Pancreas (tissue), 10 donors: ENCODE measurements at places on chromosomes 2 and 18. TPM values are rescaled to one million over a fixed set of nuclear protein-coding genes. Genes with fewer than 3 reads are reported as not detected.

GRCh38 chr2:142957144-142957543, 79.7 kb downstream of the KYNU start:
- no peaks in the 10 kb centered on the region for H3K4me1 ChIP-seq
- H3K4me3 ChIP-seq, result no peak overlapping the region
- no peak for DNase-seq
- H3K27ac ChIP-seq, result no peak overlapping the region
- H3K36me3 ChIP-seq, result no peaks in the 10 kb centered on the region

- no peaks in the 10 kb centered on the region for H3K4me1 ChIP-seq
- H3K4me3 ChIP-seq, result no peak overlapping the region
- H3K27me3 ChIP-seq, result no peaks in the 10 kb centered on the region
- no peak for DNase-seq
- no peak overlapping the region for H3K27ac ChIP-seq
Observed at GRCh38 chr2:151182899-151183809, 78.5 kb downstream of the RBM43 start.

DNA sequence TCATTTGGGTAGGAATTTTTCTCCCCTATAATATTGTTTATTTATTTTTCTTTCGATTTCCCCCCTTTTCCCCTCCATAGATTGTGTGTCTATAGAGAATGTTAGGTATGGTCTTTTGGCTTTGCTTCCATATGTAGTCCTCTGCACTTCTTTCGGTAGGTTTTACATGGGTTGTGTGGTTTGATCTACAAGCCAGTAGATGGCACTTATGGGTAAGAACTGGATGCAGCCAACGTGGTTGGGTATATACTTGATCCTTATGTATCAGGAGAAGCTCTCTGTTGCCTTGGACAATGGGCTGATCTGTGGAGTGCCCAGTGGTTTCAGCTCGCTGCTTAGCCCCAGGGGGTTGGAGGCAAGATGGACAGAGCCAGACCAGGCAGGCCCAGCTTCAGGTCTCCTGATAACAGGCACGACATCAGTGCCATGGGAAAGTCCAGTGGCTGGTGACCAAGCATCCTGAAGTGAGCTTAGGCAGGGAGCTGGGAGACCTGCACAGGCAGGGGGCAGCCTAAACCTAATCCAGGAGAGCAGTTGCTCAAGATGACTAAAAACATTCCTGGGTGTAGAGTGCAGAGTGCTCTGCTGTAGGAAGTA, 488.3 kb downstream of the CCDC85A start:
- no peak overlapping the region for H3K27ac ChIP-seq
- H3K4me1 ChIP-seq, result no peaks in the 10 kb centered on the region
- H3K36me3 ChIP-seq, result no peaks in the 10 kb centered on the region
- peak; percentile 26 for DNase-seq

DNA sequence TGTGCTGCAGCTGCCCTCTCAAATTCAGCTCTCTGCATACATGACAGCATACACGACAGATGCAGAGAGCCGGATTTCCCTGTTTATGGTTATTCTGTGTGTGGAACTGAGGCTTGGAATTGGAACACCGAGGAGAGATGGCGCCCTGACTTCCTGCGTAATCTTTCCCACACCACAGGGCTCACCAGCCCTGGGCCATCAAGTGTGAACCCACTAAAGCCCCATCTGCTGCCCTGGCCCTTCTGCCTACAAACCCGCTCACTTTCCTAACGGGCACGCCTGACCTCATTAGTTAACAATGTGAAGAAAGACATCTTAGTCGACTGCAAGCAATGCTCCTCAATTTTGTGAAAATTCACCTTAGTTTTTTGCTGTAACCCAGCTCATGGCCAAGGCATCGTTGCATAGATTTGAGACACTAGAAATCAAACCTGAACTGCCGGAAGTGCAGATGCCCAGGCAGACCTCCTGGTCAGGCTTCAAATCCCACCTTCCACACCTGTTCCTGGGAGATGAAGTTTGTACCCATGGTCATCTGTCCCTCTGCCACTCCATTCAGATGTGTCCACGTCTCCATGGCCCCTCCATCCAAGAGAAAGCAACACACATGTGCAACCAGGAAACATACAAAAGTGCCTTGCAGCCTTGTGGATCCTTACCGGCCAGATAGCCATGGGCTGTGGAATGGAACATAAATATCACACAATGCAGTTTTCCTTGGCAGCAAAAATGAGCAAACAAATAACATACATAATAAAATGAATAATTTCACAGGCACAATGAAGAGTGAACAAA, 5.0 kb upstream of the CIDEA start:
- no peaks in the 10 kb centered on the region for H3K36me3 ChIP-seq
- H3K4me3 ChIP-seq, result no peak overlapping the region
- no peak for DNase-seq

DNA sequence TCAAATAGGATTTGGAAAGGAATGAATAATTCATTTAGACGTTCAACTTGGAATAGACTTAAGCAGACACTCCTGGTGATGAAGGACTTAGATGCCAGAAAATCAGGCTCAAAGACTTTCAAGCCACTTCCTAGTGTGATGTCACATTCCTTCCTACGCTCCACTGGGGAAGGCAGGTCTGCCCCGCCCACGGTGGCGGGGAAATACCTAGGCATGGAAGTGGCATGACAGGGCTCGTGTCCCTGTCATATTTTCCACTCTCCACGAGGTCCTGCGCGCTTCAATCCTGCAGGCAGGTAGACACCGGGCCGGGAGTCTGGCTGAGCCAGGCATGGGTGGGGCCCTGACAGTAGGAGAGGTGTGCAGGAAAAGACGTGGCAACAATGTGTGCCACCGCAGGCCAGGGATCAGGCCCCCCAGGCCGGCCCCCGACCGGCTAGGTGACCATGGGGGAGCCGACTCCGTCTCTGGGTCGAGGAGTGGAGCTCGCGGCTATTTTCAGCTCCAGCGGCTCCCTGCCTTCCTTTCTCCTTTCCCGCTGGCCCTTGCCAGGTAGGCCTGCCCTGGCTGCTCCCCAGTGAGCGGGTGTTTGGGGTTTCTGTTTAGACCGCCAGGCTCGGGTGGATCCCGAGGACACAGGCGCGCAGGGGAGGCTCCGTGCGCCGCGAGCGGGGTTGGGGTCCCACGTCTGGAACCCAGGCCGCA, at the start of gene IL1RL2:
TSS of gene IL1RL2 (plus strand) at position 233 of the 705 bp plus-strand sequence. CDS start 845 bp downstream, outside the sequence.
- no peaks in the 10 kb centered on the region for H3K36me3 ChIP-seq
- peak within 1 kb of the TSS; percentile 9 for H3K27ac ChIP-seq
- peak within 1 kb of the TSS; percentile 40 for H3K4me3 ChIP-seq
- no peaks in the 10 kb centered on the region for H3K27me3 ChIP-seq
- H3K4me1 ChIP-seq, result peaks cover 7% of the 10 kb centered on the region

AQP12B gene
- 217 TPM for polyA plus RNA-seq

GRCh38 chr2:25669520-25669919, 3.9 kb downstream of the DTNB start:
- no peaks in the 10 kb centered on the region for H3K27me3 ChIP-seq
- DNase-seq, result no peak
- H3K27ac ChIP-seq, result no peak overlapping the region
- no peak overlapping the region for H3K4me3 ChIP-seq
- peaks cover 10% of the 10 kb centered on the region for H3K4me1 ChIP-seq

GRCh38 chr2:35503311-35503710, 852.3 kb upstream of the CRIM1 start:
- H3K27me3 ChIP-seq, result no peaks in the 10 kb centered on the region
- no peaks in the 10 kb centered on the region for H3K4me1 ChIP-seq
- H3K4me3 ChIP-seq, result no peak overlapping the region

TMEM200C gene
- under 0.01 TPM for polyA plus RNA-seq

UGT1A5 gene
- polyA plus RNA-seq, result not detected

MTCL1 gene
- polyA plus RNA-seq, result 12.5 TPM

DNA sequence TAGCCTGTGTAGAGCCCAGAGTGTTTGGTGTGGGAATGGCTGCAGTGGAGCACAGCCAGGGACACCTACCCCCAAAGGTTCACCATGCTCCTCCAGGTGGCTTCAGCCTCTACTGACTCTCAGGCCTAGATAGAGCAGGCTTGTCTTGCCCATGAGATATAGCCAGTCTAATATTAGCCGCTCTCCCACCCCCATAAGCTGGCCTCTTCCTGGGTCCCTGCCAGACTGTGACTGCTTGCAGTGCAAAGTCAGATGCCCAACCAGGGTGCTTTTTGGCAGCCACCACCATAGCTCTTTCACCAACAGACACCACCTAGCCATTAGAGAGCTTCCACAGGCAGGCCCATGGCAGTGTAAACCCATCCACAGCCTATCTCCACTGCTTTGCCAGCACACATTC, 405.3 kb downstream of the MBD2 start:
- no peaks in the 10 kb centered on the region for H3K36me3 ChIP-seq
- no peaks in the 10 kb centered on the region for H3K4me1 ChIP-seq
- no peak for DNase-seq
- no peak overlapping the region for H3K27ac ChIP-seq

CPO gene
- polyA plus RNA-seq, result 1.3 TPM

DNA sequence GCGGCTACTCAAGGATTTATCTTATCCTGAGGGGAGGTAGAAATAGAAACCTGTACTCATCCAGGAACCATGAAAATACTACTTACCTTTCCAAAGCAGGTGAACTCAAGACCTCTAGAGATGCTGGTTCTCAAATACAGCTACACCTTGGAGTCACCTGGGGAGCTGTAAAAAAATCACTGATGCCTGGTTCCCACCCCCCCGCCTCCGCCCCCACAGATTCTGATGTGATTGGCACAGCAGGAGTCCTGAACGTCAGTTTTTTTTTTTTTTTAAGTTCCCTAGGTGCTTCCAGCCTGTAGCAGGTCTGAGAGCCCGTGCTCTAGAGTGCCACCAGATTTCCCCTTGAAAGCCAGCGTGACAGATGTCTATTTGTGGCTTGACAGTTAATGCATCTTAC, 113.6 kb downstream of the MRO start:
- no peaks in the 10 kb centered on the region for H3K36me3 ChIP-seq
- H3K4me1 ChIP-seq, result no peaks in the 10 kb centered on the region
- H3K27ac ChIP-seq, result no peak overlapping the region
- no peak overlapping the region for H3K4me3 ChIP-seq
- DNase-seq, result no peak
- H3K27me3 ChIP-seq, result no peaks in the 10 kb centered on the region

DNA sequence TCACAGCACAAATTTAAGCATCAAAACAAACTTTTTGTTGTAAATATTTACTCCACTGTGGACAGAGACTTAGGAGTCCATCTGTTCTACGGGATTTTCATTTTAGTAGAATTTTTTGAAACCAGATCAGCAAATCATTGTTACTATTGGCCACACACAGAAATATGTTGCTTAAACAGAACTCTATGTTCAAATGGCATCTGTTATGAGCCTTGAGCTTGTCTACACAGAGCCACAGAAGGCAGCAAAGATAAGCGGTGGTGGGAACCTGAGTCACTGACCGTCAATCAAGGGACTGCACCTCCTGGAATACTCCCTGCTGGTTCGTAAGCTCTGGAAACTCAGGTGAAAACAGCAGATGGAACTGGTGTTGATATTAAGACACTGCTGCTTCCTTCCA, 156.8 kb downstream of the TMEM200C start:
- no peak overlapping the region for H3K27ac ChIP-seq
- DNase-seq, result no peak
- H3K36me3 ChIP-seq, result no peaks in the 10 kb centered on the region
- H3K4me3 ChIP-seq, result no peak overlapping the region

ACVR1 gene
- polyA plus RNA-seq, result 6.7 TPM

DNA sequence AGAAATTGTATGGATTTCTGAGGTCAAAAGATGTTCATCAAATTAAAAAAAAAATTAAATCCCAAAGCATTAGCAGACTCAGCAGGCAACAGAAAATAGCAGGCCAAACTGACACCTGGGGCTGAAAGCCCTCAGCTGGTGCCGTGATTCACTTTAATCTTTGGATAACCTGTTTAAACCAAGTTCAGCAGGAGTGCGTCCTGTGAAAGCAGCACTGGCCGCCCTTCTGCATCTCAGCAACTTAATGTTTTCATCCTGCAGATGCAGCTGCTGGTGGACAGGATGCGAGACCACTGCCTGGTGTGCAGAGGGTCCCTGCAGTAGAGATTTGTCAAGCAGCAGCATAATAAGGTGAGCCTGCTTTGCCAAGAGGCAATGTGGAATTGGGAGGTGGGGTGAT, 41.2 kb downstream of the CCDC68 start:
- H3K4me3 ChIP-seq, result no peak overlapping the region
- no peak for DNase-seq
- H3K27ac ChIP-seq, result no peak overlapping the region
- H3K4me1 ChIP-seq, result no peaks in the 10 kb centered on the region

DNA sequence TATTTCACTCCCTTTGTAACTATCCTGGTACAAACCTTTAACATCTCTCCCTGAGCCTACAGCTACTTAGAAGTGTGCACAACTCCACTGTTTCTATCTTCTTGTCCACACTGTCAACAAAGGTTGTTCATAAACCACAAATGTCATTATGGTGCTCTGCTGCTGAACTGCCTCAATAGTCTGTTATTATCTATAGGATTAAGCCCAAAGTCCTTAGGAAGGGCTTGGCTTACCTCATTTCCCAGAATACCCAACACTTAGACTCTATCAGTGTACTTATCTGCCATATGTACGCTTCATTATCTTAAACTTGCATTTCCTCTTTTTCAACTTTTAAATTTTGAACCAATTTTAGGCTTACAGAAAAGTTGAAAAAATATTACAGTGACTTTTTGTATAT, 94.2 kb downstream of the HNMT start:
- H3K4me1 ChIP-seq, result no peaks in the 10 kb centered on the region
- H3K4me3 ChIP-seq, result no peak overlapping the region
- H3K27me3 ChIP-seq, result no peaks in the 10 kb centered on the region
- no peak overlapping the region for H3K27ac ChIP-seq
- H3K36me3 ChIP-seq, result no peaks in the 10 kb centered on the region

DNA sequence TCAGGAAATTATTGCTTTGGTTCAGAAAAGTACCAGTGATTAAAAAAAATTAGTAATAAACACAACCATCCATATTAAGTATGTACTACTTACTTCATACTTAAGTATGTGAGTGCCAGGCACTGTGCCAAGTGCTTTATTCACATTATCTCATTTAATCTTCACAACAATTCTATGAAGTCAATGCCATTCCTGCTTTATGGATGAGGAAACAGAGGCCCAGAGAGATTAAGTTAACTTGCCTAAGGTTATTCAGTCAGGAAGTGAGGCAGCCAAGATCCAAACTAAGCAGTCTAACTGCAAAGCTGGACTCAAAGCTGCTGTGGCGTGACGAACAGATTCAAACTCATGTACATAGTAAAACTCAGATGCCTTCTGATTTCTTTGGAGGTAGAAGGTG, 22.3 kb downstream of the DTNB start:
- no peak overlapping the region for H3K4me3 ChIP-seq
- no peak overlapping the region for H3K27ac ChIP-seq
- peaks cover 5% of the 10 kb centered on the region for H3K4me1 ChIP-seq
- no peaks in the 10 kb centered on the region for H3K36me3 ChIP-seq

- H3K4me1 ChIP-seq, result no peaks in the 10 kb centered on the region
- H3K36me3 ChIP-seq, result no peaks in the 10 kb centered on the region
- no peak overlapping the region for H3K27ac ChIP-seq
Observed at GRCh38 chr18:42545825-42546224, 569.7 kb downstream of the RIT2 start.

DNA sequence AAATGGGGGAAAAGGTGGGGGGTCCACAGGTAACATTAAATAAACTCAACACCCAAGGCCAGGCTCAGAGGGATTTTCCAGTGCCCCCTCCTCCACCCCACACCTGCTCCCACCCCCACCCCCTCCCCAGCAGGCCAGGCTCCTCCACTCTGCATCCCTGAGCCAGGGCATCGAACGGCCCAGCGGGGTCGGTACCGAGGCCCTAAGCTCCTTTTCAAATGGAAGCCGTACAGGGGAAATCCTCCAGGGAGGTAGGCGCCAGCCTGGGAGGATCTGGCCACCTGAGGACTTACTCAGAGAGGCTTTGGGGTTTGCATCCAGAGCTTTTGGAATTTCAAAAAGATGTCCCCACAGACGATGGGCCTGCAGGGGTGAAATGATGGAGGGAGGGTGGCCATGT, 46.5 kb downstream of the ZFP36L2 start:
- no peaks in the 10 kb centered on the region for H3K36me3 ChIP-seq
- H3K4me3 ChIP-seq, result no peak overlapping the region
- H3K27me3 ChIP-seq, result no peaks in the 10 kb centered on the region
- DNase-seq, result no peak
- H3K4me1 ChIP-seq, result peaks cover 23% of the 10 kb centered on the region

RFTN2 gene
- 0.77 TPM for polyA plus RNA-seq

TSHZ1 gene
- 4.7 TPM for polyA plus RNA-seq

TRIM43 gene
- not detected for polyA plus RNA-seq
